Hepatic stellate cell (primary cell): ENCODE measurements at places on chromosomes 7 and 10.

DNA sequence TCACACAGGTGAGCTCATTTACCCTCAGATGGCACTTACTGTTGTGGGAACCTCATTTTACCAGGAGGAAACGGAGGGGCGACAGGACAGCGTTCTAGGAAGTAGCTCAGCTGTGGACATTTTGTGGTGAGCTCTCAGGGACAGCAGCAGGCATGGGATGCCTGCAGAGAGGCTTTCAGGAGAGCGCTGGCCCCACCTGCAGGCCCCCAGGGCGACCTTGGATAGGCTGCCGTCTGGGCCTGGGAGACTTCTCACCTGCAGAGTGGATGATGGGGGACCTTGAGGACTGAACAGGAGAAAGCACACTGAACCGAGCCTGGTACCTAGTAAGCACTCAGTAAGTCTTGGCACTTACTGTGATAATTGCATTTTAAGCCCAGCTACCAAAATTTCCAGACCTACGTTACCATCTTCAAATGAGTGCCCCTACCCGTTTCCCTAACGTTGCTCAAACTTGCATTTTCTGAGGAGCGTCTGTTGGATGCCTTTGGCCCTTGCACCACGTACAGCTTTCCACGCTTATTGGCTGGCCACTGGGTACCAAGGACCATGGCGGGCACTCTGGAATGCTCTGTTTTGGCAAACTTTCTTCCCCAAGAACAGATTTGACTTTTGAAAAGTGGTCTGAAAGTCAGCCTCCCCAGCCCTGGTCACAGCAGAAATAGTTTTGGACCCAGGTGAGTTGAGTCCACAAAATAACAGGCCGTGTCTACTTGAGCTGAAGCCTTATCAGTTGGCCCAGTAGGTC is 223.4 kb downstream of the EBF3 start:
- no peak for DNase-seq

- DNase-seq: no peak
Observed at GRCh38 chr7:80600046-80600445, 38.4 kb upstream of the CD36 start.

DNA sequence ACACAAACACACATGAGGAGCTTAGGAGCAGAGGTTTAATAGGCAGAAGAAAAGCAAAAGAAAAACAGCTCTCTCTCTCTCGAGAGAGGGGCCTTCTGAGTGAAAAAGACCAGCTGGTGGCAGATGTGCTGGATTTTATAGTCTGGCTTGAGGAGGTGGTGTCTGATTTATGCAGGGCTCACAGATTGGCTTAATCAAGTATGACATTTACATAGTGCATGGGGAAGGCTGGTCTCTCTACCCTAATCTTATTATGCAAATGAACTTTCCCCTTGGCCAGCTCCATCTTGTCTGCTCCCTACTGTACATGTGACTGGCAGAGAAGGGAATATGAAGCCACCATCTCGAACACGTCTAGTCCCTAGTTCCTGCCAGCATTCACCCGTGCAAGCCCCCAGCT is 219.5 kb upstream of the ZNF804B start:
- no peak for DNase-seq

- no peak for DNase-seq
Observed at GRCh38 chr10:119817991-119818888, 54.4 kb downstream of the MCMBP start.

GRCh38 chr7:139431459-139431858 is 52.0 kb downstream of the KLRG2 start:
- DNase-seq: no peak

- no peak for DNase-seq
Observed at GRCh38 chr7:101419831-101420230, 57.2 kb downstream of the COL26A1 start.

- DNase-seq: no peak
Observed at GRCh38 chr7:73933091-73933490, 72.1 kb downstream of the TMEM270 start.

DNA sequence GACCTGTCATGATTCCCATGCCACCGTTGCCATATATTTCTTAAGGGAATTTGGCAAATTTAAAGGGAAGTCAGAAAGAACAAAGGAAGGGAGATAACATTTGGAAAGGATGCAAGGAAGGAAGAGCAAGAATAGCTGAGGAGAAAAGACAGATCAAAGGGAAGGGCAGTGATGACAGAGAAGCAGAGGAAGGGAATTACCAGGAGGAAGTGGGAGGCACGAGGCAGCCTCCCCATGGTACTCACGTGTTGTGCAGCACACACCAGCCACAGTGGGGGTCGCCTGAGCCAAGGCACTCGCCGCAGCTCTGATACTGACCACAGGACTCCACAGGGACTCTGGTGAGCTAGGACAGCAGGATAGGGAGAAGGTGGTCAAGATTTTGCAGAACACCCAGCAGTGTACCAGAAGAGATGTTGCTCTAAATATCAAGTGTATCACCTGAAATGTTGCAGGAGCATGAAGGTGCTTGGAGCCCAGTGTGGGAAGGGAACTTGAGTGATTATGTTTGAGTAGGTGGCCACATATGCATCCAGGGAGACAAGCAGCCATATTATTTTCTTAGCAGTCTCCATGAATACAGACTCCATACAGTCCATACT is 335.3 kb downstream of the PLXNA4 start:
- DNase-seq: no peak

DNA sequence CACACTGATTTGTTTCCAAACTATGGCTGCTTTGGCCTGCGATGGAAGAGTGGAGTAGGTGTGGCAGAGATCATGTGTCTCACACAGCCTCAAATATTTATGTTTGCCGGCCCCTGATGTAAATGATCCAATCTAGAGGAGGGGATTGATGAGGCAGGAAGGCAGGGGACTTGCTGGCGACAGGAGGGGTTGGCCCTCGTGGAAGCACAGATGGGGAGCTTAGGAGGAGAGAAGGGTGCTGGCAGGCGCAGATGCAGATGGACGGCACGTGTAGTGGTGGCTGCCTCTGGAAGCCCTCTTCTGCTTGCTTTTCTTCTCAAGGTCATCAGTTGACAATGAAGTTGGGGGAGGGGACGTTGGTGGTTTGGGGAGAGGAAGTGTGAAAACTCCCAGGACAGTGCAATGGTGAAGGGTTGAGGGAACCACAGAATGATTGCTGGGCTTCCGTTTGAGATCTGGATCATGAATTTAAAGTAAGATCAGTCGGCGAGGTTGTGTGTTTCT is 15.4 kb downstream of the COL13A1 start:
- DNase-seq: no peak

- no peak for DNase-seq
Observed at GRCh38 chr7:87709258-87709657, 81.1 kb downstream of the RUNDC3B start.

DNA sequence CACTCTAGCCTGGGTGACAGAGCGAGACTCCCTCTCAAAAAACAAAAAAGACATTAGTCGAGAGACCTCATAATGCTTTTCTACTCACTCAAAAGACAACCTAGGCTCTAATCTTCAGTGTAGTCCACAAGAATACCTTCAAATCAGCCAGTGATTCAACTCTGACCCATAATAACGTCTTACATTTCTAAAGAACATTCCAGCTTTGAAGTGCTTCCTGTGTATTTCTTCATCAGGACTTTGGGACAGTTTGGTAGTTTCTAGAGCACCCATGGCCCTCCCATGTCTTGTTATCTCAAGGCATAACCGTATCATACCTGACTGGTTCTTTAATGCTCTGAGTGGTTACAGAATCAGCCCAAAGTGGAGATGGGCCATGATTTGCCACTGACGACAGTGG is 221.3 kb downstream of the SKIDA1 start:
- no peak for DNase-seq

- peak; percentile 62 for DNase-seq
Observed at GRCh38 chr7:81161451-81162075, 242.7 kb upstream of the SEMA3C start.

DNA sequence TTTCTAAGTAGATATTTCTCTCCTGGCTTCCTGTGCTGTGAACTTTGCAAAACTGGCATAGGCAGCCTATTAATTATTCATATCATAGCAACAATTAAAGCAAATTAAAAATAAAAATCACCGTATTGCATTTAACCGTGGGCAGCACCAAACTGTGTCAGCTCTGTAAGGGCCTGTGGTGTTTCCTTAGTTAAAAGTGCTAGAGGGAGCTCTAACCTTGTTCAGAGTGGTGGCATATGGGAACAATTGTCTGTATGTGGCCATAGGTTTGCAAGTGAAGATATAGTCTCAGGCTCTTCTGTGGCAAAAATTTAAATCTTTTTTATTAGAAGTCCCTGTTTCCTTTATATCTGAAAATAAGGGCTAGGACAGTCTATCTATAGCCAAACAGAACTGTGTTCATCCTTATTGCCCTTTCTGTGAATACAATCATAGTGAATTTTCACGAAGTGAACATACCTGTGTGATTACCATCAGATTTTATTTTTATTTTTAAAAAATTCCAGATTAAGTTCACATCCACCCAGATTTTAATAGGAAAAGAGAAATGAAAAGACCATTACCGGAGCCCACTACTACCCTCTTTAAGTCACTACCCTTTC is 92.6 kb downstream of the POLL start:
- no peak for DNase-seq

- DNase-seq: no peak
Observed at GRCh38 chr10:28743576-28743975, 66.3 kb downstream of the BAMBI start.

DNA sequence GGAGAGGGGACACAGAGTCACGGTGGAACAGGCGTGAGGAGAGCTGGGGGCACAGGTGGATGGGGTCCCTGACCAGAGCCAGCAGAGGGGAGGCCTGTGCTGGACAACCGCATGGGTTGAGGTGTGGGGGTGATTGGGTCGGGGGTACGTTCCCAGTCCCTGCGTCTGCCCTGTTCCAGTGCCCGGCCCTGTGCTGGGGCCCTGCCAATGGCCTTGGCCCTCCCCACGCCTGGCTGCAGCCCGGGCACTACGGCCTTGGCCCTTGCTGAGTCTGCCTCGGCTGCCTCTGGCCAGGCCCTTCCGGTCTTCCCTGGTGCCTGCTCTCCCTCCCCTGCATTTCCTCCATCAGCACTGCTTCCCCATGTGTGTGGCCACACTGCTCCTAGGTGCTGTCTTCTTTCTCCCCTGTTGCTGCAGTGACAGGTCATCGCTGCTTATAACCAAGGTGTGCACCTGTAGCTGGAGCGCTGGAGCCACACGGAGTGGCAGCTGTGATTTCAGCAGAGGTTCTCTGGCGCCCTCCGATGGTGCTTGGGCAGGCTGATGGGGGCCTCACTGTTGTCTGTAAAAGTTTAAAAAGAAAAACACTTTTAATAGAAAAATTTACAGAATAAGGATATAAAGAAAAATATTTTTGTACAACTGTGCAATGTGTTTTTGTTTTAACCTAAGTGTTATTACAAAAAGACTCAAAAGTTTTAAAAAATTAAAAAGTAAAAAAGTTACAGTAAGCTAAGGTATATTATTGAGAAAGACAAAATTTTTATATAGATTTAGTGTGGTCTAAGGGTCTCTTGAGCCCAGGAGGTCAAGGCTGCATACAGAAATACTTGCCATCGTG is 45.2 kb upstream of the BHLHA15 start:
- DNase-seq: peak; percentile 28

DNA sequence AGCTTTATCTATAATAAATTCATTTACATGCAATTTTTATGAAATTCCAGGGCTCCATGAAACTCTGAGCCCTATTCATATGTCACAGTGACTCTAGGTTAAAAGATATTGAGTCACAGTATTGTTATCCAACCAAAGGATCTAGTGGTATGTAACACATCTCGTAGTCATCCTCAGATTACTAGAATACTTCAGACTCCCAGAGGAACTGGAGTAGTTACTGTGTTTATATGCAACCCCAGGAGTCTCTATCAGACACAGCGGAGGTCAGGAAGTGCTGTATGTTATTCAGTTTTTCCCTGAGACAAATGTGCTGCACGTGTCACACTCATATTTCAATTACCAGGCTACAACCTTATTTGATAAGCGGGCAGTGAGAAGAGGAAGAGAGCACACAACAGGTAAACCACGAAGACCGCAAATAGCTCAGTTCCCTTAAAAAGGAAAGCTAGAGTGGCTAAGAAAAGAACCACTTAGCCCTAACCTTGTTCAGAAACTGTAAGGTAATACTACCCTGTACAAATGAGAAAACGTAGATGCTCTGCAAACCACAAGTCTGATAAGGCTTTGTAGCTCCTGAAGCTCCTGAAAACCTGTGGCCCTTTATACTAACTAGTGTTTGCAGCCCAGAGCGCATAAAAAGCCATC is 114.0 kb upstream of the CNTNAP2 start:
- no peak for DNase-seq
